ENCODE measurements at places on chromosomes 4 and X. TPM values are rescaled to one million over a fixed set of nuclear protein-coding genes. Genes with fewer than 3 reads are reported as not detected.

DNA sequence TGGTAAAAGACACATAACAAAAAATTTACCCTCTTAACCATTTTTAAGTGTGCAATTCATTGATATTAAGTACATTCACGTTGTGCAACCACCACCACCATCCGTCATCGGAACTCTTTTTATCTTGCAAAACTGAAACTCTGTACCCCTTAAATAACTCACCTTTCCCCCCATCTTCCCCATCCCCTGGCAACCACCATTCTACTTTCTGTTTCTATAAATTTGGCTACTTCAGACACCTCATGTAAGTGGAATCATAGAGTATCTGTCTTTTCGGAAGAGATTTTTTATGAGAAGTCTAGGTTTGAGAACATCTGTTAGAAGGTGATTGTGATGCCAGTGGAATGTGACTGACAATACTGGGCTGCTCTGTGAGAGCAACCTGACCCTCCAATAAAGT lies 39.8 kb upstream of the CCDC149 start:
- no peak for ATAC-seq

DNA sequence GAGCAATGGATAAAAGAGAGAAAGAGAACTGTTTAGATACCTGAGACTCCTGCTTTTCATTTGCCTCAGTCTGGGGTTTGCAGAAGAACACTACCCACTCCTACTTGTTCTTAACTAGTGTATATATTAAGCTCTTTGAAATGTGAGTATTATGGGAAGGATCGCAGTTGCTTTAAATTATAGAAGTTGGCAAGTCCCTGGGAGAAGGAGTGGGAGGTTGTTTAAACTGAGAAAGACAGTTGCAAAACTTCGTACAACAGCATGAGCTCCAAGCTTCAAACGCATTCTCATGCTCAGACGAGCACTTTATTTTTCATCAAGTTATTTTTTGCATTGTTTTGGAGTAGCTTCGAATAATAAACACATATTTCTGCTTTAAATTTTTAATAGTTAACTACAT lies 88.1 kb upstream of the C1QTNF7 start:
- ATAC-seq, result no peak

Gene ZDHHC9
- 16.4 TPM for total RNA-seq

- no peak for ATAC-seq
These were observed 244.7 kb downstream of the PACRGL start for GRCh38 chr4:20944961-20945360.

DNA sequence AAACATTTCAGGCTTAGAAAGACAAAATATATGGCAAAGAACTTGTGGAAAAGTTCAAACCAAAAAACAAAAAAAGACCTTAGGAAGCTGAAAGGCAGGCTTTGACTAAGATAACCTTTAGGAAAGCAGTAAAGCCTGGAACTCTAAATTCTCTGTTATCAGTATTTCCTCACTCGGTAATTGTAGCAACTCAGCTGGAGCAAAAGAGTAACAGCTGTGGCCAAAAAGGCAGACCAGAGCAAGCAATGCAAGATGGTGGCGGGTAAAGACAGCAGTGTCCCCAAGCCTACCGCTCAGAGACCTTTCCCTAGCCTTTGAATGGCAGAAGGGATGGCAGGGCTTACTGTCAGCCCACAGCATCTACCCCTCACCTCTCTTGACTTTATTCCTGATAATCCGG lies 63.1 kb upstream of the KLHL13 start:
- no peak for ATAC-seq

DNA sequence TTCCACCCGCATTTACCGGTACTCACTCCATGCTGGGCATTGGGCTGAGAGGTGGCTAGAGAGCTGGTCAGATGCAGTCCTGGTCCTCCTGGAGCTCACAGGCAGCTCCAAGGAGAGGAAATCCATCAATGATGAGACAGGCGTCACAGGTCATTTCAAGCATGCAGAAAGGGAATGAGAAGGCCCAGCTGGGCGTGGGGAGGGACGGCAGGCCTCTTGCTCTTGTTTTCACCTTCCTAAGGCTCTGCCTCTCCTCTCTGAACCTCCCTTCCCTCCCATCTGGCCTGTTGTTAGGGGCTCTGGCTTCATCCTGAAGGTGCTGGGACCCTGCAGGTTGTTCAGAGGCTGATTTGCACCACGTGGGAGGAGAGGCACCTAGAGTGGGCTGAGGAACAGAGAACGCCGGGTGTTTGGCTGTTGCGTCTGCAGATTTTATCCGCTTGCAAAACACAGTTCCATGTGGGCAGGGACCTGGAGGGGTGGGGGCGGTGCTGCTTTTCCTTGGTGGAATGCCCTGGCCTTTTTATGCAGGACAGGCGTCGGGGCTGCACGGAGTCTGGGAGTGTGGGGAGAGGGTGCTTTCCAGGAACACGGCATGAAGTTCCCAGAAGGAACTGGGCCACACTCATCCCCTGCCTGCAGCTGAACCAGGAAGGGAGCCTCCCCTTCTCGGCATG lies 81.5 kb upstream of the PSAPL1 start:
- no peak for ATAC-seq

Gene SPANXN4
- not detected for total RNA-seq

Measured in activated T-helper 17 cell treated with anti-CD3 and anti-CD28 coated beads, Interleukin-2, amount 50 U/mL, for 72 hours (primary cell).